NCI-H345 (cell line): ENCODE measurements at places on chromosomes 13 and 19.
A peak's percentile ranks its signal among the peaks of the same experiment; 100 is the strongest.

GRCh38 chr19:51252306-51253079 is 1.6 kb downstream of the SIGLECL1 start:
- DNase-seq: no peak

DNA sequence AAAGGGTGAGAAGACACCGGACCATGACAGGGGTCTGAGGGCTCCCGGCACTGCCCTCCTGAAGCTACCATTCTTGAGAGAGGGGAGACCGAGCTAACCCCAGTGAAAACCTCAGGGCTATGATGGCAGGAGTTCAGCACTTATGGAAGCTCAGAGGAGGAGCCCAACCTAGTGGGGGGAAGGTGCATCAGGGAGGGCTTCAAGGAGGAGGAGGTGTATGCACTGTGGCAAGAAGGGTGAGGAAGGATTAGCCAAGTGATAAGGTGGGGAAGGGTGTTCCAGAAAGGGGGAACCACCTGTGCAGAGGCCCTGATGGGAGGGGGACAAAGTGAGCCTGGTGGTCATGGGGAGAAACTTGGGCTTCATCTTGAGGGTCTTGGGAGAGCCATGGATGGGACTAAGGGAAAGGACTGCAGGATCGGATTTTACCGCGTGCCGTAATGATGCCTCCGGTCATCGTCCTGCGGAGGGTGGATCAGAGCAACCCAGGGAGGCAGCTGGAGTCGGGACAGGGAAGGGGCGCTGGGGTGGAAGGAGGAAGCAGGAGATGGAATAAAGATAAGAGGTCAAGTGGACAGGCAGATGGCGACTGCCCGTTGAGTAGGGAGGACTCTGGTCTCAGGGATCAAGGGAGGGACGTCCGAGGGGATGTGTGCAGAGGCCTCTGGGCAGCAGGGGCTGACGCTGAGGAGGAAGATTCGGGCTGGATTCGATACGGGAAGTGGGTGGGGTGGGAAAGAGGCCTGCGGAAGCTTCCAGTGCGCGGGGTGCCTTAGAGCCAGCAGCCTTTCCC is 13.3 kb upstream of the PSMD8 start:
- no peak for DNase-seq

DNA sequence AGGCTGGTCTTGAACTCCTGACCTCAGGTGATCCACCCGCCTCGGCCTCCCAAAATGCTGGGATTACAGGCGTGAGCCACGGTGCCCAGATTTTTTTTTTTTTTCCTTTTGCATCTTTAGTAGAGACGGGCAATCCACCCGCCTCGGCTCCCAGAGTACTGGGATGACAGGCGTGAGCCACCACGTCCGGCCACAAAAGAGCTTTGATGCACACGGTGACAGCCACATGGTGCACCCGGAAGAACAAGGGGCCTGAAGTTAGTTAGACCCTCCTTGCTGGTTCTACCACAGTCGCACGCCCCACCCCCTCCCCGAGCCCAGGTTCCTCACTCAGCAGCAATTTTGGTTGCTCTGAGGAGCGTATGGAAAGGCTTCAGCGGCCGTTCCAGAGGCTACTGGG is 54.2 kb upstream of the USE1 start:
- no peak for DNase-seq

DNA sequence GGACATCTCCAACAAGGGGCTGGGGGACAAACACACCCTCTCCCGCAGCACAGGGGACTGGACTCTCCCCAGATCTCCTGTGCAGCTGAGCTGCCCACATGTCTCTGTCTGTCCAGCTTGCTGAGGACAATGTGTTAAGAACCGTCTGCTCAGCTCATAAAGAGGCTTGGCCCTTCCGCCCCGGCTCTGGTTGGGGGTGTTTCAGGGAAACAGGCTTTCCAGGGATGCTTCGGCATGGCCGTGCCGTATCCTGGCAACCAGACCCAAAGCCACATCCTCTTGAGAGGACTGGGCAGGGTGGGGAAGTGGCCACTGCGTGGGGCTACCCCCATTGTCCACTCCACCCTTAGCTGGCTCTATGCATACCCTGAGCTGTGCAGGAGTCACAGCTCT is 41.1 kb upstream of the CHST8 start:
- no peak for DNase-seq

DNA sequence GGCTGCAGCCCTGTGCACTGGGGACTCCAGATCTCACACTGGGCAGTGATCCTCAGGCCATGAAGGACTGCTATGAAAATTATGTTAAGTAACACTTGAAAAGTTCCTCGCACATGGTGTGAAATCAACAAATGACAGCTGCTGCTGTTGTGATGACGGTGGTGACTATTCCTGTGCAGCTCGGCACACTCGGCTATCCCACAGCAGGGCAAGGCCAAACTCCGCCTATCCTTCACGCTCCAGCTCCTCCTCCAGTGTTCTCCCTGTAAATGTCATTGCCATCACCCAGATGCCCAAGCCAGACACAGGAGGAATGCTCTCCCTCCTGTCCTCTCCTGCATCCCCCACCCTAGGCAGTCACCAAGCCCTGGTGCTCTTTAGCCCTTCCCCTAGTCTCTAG is 31.3 kb downstream of the GRIK5 start:
- DNase-seq: peak; percentile 66

DNA sequence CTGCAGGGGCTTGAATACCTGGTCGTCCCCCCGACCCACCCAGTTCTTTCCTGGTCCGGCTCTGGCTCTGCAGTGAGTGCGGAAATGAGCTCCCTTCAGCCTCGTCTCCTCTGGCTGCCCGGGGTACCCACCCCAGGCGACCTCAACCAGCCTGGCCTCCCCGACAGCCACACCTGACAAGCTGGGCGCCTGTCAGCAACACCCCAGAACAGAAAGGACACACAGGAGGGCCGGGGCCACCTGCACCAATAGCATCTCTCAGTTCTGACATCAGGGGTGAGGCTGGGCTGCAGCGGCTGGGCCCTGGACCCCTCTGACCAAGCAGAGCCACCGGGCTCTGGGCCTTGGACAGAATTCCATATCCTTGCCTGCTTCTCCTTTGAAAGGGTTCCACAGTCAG is 19.7 kb downstream of the SUGP1 start:
- DNase-seq: no peak

- no peak for DNase-seq
Measured at GRCh38 chr13:111506125-111506524, 185.7 kb downstream of the TEX29 start.

DNA sequence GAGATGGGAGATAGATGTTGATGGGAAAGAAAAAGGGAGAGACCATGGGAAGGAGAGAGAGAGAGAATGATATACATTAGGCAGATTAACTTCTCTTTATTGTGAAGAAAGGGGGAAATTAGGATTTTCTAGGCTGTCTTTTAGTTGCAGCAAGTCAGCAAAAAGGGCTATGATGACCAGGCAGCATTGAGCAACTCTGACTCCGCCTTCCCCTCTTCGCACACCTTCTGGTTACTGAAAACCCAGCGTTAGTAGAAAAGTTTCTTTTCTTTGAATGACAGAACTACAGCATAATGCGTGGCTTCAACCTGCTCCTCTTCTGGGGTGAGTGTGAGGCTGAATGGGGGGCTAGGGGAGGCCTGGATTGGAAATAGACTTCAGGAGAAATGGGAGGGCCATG is at the start of gene ADGRE1:
Gene ADGRE1, plus strand, starts transcription at position 264 of the 400 bp plus-strand sequence. Its CDS starts 30 bp downstream, at position 294.
- no peak for DNase-seq

DNA sequence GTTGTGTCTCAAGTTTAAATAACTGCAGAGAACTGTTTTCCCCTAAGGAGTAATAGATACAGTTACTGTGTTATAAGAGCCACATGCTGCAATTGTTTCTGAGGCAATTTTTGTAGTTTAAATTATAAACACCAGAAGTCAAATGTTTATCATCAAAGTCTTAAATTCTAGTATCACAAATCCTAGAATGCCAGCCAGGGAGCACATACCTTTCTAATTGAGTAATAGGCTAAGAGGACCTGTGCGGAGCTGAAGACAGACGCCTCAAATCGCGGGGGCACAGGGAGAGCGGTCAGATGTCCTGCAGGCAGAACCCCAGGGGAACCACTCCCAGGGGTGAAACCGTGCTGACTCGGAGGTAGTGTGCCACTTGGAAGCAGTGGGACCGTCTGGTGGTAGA is 65.2 kb upstream of the TNFRSF19 start:
- no peak for DNase-seq

DNA sequence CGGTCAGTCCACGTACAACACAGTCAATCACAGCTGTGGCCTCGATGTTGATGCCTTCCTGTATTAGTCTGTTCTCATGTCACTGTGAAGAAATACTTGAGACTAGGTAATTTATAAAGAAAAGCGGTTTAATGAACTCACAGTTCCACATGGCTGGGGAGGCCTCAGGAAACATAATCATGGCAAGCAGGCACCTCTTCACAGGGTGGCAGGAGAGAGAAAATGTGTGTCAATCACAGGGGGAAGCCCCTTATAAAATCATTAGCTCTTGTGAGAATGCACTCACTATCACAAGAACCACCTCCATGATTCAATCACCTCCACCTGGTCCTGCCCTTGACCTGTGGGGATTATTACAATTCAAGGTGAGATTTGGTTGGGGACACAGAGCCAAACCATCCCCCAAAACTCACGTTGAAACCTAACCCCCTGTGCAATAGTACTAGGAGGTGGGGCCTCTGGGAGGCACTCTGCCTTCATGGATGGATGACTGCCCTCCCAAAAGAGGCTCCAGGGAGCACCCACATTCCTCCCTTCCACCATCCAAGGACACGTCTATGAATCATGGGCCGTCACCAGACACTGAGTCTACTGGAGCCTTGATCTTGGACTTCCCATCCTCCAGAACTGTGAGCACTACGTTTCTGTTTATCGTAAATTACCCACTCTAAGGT is 2.3 kb upstream of the PROZ start:
- no peak for DNase-seq

- no peak for DNase-seq
Measured at GRCh38 chr19:45446295-45446694, 21.5 kb upstream of the FOSB start.

DNA sequence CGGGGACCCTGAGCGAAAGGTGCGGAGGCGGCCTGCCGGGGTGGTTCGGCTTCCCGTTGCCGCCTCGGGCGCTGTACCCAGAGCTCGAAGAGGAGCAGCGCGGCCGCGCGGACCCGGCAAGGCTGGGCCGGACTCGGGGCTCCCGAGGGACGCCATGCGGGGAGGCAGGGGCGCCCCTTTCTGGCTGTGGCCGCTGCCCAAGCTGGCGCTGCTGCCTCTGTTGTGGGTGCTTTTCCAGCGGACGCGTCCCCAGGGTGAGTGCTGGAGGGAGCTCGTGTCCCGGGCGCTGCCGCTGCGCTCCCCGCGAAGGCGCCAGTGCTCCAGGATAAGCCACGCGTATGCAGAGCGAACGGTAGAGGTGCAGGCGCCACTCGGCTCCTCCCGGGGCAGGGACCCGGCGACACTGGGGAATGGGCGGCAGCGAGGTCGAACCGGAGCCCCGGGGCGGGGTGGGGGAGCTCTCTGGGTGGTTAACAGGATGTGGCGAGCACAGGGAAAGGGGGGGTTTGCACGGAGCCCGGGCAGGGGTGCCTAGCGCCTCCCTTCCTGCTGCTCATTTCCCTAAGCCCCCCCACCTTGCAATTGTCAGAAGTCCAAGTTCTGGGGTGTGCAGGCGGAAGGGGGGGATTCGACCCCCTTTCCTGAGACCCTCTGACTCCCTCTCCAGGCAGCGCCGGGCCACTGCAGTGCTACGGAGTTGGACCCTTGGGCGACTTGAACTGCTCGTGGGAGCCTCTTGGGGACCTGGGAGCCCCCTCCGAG is at the start of gene IL27RA:
Gene IL27RA, plus strand, starts transcription at position 44 of the 762 bp plus-strand sequence. Its CDS starts 111 bp downstream, at position 155.
- peak; percentile 21 for DNase-seq

DNA sequence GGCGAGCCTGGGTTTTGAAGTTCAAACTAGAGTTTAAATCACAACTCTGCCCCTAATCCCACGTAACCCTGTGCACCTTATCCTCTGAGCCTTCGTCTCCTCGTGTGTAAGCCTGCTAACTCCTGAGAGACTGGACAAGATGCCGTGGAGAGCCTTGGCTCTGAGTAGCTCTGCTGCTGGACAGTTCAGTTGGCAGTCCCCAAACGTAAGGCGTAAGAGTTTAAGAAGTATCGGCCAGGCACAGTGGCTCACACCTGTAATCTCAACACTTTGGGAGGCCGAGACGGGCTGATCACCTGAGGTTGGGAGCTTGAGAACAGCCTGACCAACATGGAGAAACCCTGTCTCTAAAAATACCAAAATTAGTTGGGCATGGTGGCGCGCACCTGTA is 4.7 kb upstream of the CD79A start:
- no peak for DNase-seq

DNA sequence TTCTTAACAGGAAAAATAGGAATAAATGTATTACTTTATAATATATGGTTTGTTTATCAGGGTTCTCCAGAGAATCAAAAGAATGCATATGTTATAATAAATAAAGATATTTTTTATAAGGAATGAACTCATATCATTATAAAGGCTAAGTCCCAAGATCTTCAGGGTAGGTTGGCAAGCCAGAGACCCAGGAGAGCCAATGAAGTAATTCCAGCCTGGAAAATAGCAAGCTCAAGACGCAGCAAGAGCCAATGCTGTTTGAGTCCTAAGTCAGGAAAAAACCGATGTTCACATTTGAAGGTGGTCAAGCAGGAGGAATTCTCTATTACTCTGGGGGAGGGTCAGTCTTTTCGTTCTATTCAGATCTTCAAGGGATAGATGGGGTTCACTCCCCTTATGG is 490.0 kb downstream of the PCDH20 start:
- DNase-seq: no peak

DNA sequence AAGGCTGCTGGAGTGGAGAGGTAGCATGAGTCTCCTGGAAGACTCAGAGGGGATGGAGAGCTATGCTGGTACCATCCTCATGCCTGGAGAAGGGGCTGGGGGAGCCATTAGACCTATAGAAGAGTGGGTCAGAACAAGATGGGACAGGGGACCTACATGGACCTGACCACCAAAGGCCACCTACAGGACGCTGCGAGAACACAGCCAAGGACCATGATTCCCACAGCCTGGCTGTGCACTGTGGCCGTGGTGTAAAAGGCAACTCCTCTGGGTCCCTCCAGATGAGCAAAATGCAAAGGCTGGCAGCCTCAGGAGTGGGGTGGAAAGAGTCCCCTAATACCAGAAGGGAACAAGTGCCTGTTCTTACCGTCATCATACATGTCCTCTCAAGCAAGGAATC is 216.2 kb downstream of the SLC7A1 start:
- no peak for DNase-seq

DNA sequence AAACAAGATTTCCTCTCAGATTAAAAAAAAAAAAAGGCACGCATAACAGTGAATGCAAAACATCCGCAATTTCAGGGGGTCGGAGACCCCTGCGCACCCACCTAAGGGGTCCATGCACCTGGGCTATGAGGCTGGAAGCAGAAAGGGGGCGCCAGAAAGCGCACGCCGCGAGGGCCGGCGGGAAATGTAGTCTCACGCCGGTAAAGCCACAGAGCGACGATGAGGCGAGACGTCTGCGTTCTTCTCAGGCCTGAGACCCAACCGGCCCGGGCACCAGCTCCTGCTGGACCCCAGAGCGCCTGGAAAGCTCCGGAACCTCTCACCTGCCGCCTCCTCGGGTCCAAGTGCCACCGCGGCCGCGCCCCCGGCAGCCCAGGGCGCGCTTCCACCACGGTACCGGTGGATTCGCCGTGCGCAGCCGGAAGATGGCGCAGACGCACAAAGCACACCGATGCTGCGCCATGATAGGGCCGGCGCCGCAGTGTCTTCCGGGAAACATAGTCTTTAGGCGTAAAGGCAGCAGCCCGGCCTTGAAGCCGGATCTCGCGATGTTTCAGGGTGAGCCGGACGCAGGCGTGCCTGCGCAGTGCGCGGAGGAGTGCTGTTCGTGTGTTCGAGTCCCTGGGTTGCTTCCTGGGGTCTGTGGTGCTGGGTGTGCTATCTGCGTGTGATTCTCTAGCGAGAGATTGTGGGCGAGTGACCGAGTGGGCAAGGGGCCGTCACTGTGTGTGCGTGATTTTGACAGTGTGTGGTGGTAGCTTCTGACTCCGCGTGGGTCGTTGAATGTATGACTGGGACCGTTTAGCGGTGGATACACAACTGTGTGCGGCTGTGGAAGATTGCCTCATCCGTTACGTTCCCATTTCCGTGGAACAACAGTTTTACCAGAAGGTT is at the start of gene ZNF582:
Gene ZNF582, minus strand, starts transcription at position 416 of the 894 bp plus-strand sequence. CDS start 1,782 bp downstream, outside the sequence.
- DNase-seq: peak; percentile 76
